ENCODE measurements at places on chromosomes 1 and 21.

DNA sequence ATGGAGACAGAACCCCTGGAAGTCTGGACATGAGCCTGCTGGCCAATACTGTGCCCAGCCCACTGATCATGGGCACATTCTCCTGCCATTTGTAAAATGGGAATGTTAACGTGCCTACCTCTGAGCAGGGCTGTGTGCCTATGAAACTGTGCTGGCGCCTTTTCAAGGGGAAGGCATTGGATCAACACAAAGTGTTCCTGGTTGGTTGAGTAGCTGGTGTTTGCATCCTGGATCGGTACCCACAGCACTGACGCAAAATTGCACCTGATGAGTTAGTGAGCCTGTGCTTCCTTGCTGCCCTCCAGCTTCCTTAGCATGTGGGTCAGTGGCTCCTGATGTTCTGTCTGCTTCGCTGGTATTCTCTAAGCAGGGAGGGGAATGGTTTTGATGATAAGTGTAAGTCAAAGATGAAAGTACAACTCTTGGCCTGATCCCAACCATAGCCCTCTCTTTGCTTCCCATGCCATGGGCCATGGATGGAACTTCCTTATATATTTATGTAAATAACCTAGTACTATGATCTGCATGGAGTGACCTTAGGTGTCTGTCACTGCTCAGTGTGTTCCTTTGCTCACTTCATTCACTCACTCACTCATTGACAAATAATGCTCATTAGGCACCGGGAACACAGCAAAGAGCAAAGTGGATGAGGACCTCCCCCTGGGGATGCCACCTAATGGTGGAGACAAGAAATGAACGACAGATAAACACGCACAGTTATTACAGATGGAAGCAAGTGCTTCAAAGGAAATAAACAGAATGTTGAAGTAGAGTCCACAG, 22.7 kb downstream of the MAB21L3 start:
- DNase-seq: no peak

- DNase-seq: no peak
These were observed 481 bp downstream of the CCDC163 start for GRCh38 chr1:45499415-45499769.

GRCh38 chr21:37005548-37006485, 685 bp upstream of the RIPPLY3 start:
- no peak for DNase-seq

GRCh38 chr21:29817450-29817849, 122.3 kb downstream of the GRIK1 start:
- DNase-seq: no peak

GRCh38 chr21:16211339-16212303, 481.8 kb downstream of the USP25 start:
- no peak for DNase-seq

DNA sequence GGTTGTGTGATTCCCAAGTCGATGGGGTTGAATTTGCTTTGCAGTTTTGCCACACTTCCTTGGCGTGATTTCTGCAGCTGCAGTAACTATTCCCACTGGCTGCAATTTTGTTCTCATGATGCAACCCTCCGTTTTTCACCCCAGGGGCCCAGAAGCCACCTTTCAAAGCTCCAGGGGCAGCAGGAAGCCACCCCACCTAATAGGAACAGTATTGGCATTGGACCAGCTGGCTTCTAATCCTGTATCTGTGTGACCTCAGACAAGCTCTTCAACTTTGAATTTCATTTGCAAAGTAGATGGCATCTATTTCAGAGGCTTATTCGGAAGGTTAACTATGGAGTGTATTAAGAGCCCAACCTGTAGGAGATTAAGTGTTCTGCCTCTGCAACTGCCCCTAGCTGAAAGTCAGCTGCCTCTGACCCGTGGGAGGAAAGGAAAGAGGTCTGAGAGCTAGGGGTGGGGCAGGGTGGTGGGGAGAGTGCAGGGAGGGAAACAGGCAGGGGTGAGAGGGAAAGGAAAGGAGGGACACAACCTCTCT, 12.6 kb downstream of the C1orf115 start:
- DNase-seq: no peak

DNA sequence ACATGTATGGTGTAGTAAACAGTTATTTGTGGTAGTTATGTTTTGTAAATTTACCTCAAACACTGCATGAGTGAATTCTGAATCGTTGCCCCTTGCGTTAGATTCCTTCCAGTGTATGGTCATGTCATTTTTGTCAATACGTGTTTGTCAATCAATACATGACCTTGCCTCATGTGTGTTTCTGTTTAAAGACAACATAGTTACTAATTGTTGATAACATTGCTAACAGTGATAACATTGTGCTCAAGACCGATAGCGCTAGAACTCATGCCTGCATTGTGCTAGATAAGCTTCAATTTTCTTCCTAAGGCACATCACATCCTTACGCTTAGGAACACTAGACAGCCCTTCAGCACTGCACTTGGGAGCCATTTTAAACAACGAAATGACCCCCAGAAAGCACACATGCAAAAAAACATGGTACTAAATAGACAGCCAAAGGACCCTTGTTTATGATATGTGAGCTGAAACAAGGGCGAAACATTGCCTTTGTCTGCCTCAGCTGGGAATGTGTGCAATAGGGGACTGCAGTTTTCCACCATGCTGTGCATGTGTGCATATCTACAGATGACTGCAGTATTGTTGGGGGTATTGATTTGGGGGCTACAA, 37.3 kb downstream of the MRPS6 start:
- DNase-seq: no peak

- no peak for DNase-seq
These were observed 1.5 kb downstream of the RALGPS2 start for GRCh38 chr1:178726545-178726944.

DNA sequence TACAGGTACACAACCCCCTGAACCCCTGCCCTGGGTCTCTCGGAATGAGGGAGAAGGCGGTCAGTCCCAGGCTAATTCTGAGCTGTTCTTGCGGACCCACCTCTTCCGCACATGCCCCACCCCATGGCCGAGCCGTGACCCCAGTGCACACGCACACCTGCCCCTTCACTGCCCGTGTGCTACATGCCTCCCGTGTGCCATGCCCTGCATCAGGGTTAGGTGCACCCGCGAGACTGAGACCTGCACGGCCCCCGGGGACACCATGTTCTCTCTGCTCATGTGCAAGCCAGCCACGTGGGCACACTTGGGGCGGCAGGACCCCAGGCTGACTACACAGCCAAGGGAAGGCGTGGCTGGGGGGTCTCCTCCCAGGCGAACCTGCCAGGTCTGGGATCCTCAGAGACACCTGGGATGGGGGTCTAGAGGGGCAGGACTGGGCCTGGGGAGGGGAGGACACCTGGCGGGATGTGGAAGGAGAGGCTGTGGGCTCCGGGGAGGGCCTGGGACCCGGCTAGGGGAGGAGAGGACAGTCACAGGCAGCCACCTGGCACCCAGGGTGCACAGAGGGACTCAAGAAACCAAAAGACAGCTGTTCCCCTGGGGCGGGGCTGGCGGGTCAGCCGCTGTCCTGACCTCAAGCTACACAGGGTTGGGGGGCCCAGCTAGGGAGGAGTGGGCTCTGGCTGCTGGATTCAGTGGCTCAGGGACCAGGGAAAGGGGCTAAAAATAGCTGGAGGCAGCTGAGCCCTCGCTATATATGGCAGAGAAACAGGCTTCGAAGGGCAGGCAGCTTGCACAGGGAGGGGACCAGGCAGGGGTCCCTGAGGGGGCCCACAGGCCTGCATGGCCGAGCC, 133.4 kb downstream of the CASZ1 start:
- DNase-seq: no peak

DNA sequence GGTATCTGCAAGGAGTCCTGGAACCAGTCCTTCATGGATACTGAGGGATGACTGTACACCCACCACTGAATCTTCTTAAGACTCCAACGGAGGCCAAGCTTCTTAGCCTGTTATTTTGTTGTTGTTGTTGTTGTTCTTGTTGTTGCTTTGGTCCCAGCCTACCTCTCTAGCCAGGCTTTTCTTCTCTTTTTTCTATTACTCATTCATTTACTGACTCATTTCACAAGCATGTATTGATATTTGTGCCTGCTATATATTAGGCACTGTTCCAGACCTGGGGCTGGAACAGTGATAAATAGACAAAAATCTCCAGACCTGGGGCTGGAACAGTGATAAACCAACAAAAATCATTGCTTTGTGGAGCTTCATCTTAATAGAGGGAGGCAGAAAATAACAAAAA, 20.4 kb downstream of the CENPF start:
- no peak for DNase-seq

GRCh38 chr21:44058652-44058964, 46.5 kb downstream of the TRAPPC10 start:
- no peak for DNase-seq

DNA sequence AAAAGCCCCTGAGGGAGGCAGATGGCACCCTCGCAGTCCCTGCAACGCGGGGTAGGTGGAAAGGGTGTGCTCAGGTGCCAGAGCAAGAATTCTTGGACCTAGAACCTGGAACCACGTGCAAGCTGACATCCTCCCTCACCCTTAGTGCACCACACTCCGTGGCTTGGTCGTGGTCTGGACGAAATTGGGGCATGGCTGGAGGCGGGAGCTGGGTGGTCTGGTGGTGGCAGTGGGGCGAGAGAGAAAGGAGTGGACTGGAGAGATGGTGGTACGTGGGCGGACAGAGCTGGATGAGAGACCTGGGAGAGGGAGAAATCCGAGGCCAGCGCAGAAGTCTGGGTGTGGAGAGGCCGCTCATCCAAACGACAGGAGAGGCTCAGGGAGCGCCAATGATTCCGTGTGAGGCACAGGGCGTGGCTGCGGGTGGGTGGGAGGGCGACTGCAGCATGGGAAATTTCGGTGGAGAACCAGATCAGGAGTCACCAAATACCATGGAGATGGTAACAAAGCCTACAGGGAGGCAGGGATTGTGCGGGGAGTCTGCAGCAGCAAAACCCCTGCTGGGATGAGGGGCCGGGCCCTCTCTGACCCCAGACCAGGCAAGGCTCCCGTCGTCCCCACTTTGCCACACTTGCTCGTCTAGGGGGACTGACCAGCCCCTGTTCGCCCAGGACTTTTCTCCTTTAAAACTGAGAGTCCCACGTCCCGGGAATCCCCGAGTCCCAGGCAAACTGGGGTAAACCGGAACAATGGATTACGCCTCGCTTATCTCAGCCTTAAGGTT, 31.9 kb downstream of the CDCP2 start:
- DNase-seq: no peak

DNA sequence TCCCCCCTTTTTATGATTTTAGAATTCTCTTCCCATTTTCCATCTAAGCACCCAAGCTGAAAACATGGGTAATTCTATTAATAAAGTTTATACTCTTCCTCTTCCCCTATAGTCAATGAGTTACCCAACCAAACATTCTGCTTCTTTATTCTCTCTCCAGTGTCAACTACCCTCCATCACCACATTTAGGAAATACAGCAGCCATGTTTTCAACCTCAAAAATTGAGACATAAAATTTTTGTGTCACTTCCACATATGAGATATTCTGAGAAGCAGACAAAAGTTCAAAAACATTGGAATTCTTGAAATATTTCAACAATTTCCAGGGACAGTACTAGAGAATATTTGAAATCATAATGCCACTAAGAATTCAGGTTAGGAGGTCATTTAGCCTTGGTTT, 64.8 kb upstream of the ATP1A1 start:
- no peak for DNase-seq

GRCh38 chr1:84236256-84236655, 65.3 kb upstream of the SAMD13 start:
- no peak for DNase-seq

GRCh38 chr1:229370601-229371021, 27.8 kb upstream of the CCSAP start:
- DNase-seq: no peak

DNA sequence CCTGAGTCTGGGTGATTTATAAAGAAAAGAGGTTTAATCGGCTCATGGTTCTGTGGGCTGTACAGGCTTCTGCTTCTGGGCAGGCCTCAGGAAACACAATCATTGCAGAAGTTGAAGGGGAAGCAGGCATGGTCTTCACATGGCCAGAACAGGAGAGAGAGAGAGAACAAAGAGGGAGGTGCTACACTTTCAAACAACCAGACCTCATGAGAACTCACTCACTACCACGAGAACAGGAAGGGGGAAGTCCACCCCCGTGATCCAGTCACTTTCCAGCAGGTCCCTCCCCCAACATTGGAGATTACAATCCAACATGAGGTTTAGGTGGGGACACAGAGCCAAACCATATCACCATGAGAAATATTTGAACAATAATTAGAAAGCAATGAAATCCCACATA, 222.9 kb downstream of the FAM72C start:
- DNase-seq: no peak

GRCh38 chr1:22282364-22282995, 139.6 kb upstream of the WNT4 start:
- DNase-seq: no peak

- no peak for DNase-seq
These were observed 54.7 kb downstream of the LACTBL1 start for GRCh38 chr1:22917989-22918388.

DNA sequence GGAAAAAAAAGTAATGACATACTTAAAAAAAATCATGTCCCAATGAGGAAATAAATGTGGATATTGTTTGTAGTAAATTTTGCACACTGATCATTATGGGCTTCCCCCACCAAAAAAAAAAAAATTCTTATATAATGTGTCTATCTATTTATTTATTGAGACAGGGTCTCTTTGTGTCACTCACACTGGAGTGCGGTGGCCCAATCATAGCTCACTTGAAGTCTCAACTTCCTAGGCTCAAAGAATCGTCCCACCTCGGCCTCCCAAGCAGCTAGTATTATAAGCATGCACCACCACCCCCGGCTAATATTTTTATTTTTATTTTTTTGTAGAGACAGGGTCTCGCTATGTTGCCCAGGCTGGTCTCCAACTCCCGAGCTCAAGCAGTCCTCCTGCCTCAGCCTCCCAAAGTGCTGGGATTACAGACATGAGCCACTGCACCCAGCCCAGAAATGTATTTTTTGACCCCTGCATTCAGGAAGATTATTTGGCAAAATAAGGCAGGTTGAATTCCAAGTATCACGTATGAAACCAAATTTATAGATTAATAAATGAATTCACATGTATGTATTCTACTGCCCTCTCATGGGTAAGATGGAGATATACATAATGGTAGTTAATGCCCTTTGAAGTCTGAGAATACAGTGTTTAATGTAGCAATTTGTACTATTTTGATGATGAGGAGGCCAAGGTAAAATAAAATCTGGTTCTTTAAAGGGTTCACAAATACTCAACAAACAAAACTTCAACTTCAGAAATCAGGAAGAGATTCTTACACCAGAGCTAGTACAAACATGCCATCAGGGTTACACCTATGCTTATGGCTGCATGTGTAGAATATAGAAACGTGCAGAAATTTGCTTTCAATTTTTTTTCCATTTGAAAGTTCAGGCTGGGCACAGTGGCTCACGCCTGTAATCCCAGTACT, 1.4 kb upstream of the DENND2C start:
- no peak for DNase-seq

- DNase-seq: no peak
These were observed 389.1 kb downstream of the HLX start for GRCh38 chr1:221268295-221268694.
